ENCODE measurements at places on chromosomes 7 and 10.

GRCh38 chr7:22208799-22209198, 148.2 kb downstream of the RAPGEF5 start:
- no peak for DNase-seq

GRCh38 chr10:33257439-33258080, 76.9 kb downstream of the NRP1 start:
- no peak for DNase-seq

GRCh38 chr10:12534824-12535223, 185.5 kb downstream of the CAMK1D start:
- no peak for DNase-seq

DNA sequence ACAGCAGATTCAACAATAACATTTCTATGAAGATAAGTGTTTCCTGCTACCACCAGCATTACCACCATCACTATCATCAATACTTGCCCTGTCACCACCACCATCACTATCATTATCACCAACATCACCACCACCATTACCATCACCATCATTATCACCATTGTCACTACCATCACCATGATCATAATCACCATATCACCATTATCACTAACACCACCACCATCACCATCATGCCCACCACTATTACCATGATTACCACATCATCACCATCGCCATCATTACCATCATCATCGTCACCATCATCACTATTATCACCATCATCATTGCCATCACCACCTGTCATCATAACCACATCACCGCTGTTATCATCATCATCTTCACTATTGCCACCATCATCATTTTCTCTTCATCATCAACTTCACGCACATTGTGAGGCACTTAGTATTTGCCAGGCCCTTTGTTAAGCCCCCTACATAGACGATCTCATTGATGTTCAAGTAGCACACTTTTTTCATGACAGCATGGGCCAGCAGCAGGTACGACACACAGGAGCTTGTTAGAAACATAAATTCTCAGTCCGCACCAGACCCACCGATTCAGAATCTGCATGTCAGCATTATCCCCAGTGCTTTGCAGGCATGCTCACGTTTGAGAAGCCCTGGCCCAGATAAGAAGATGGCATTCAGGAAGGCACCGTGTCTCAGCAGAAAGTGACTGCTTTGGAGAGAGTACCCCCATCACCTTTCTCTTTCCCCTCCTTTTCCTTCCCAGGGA, 161.1 kb downstream of the ADAM12 start:
- DNase-seq, result no peak

- no peak for DNase-seq
Measured at GRCh38 chr10:103890194-103890658, 27.8 kb downstream of the STN1 start.

- DNase-seq, result no peak
Measured at GRCh38 chr7:31981874-31982390, 88.3 kb downstream of the PDE1C start.

DNA sequence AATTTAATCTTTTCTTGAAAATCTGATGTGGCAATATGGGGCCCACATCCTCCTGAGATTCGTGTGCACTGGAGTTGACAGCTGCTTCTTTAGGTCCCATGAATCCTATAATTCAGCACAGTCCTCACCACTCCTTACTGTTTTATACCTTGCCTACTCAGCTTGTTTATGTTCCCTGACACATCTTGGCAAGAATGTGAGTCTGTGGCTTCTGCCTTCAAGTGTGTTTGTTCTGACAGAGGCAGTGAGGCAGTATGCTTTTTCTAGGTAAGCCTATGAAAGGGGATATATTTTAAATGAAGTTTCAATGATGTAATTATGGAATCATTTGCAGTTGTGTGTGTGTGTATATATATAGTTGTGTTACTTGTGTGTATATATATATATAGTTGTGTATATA, 106.4 kb downstream of the AMPH start:
- DNase-seq, result no peak

DNA sequence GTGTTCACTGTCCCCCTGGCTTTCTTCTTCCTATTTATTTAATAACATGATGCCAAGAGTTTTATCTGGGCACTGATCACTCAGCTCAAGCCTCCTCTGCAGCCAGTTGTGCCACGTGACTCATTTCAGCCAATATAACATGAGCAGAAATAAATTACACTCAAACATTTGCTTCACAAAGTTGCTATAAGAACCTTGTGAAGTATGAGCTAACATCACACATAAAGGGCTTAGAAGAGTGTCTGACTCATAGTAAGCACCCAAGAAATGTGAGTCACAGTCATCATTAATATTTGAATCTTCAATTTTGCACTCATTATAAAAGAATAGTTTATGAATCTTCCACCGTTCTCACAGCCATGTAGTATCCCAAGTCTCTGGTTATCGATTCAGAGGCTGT, 414.6 kb upstream of the NPVF start:
- DNase-seq, result no peak

GRCh38 chr10:132169031-132169765, 17.6 kb upstream of the DPYSL4 start:
- no peak for DNase-seq

GRCh38 chr7:70589590-70589989, 542.4 kb upstream of the GALNT17 start:
- no peak for DNase-seq

DNA sequence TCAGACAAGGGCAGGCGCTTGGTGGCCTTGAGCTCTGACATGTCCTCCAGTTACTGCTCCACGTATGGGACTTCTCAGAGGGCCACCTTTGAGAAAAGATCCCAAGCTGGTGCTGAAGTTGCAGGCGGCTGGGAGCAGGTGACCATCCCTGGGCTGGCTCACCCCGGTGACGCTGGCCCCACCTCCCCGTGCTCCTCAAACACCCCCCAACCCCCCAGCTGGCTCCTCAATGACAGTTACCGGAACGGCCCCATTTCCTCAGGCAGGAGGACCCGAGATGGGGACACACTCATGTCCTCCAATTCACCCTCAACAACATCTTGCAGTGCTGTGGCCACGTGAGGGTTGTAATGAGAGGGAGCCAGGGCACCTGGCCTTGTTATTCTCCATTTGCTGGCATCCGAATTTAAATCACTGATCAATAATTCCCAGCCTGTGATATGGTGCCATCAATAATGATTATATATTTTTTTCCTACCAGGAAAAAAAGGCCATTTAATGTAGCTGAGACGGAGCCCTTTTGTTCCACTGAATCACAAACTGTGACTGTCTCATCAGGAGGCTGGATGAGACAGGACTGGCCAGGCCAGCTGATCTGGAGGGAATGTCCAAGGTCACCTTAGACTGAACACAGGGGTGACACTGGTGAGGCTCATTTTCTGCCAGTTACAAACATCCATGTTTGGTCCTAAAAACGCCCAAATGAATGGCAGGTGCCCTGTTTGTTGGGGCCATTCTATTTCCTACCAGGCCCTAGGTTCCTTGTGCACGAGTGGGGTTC, 64.5 kb downstream of the CHST15 start:
- DNase-seq, result no peak

- DNase-seq, result no peak
Measured at GRCh38 chr10:43686414-43686813, 37.7 kb upstream of the ZNF32 start.

- no peak for DNase-seq
Measured at GRCh38 chr7:12570168-12570533, 369 bp upstream of the SCIN start.

- DNase-seq, result no peak
Measured at GRCh38 chr10:112360308-112361270, 13.3 kb upstream of the ACSL5 start.

- DNase-seq, result no peak
Measured at GRCh38 chr7:99422186-99422585, 13.4 kb downstream of the BUD31 start.

DNA sequence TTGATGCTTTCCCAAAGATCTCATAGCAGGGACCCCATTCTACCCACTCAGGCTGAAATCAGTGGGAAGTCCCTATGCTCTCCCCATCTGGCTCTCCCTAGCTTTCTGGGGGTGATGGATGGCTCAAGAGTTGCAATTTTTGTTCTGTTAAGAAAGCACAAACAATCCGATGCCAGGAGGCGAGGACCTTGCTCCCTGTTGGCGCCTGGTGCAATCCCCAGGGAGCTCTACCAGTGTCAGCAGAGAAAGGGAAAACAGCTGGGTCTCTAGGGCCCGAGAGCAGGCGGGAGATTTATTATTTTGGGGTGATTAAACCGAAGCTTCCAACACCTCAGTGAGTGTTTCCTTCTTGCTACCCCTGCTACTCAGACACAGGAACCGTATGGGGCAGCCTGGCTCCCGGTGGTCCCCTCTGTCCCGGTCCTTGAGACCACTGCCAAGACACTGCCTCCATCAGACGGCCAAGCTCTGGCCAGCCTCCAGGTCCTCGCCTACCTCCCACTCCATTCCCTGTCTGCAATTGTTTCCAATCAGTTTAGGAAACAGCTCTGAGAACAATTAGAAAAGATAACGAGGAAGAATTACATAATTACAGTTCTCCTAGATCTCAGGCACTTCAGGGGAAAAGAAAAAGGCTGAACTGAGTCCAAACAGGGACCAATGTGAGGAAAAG, 147.9 kb downstream of the PLXNA4 start:
- DNase-seq, result no peak

DNA sequence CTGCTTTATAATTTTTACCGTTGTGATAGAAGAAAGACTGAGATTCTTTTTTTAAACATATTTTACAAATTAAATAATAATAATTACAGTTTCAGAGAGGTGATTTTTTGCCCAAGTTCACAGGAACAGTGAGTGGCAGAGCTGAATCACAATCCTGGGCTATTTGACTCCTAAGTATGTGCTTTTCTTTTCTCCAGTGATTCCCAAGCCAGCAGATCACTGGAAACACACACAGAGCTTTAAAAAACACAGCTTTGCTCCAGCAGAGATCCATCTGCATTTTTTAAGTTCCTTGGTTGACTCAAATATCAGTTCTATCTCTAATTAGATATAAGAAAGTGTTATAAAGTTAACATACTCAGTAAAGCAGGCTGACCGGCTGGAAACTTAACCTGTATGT, 69.0 kb downstream of the AHR start:
- DNase-seq, result peak; percentile 52

DNA sequence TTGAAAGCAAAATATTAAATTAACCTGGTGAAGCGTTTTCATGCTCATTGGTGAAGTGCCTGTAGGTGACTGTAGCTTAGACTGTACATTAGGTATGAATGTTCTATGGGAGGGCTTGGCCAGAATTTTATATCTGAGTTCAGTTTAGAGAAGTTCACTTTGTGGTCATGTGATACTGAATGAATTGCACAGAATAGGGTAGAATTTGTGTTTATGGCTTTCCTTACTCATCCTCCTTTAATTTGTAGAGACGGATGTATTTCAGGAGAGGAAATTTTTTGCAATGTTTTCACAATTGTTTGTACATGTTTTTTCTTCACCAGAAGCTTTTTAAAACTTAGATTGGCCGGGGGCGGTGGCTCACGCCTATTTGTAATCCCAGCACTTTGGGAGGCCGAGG, 32.3 kb downstream of the REEP3 start:
- DNase-seq, result peak; percentile 70

GRCh38 chr7:51602376-51602775, 285.8 kb upstream of the COBL start:
- DNase-seq, result no peak

GRCh38 chr10:71378336-71379117, 18.2 kb upstream of the CDH23 start:
- no peak for DNase-seq

- DNase-seq, result no peak
Measured at GRCh38 chr7:104890216-104890615, 123.8 kb upstream of the KMT2E start.

- no peak for DNase-seq
Measured at GRCh38 chr7:141377906-141378305, 173.3 kb upstream of the AGK start.

GRCh38 chr10:3261921-3262320, 89.3 kb upstream of the PITRM1 start:
- DNase-seq, result no peak

GRCh38 chr7:73907554-73908122, 46.7 kb downstream of the TMEM270 start:
- DNase-seq, result no peak

DNA sequence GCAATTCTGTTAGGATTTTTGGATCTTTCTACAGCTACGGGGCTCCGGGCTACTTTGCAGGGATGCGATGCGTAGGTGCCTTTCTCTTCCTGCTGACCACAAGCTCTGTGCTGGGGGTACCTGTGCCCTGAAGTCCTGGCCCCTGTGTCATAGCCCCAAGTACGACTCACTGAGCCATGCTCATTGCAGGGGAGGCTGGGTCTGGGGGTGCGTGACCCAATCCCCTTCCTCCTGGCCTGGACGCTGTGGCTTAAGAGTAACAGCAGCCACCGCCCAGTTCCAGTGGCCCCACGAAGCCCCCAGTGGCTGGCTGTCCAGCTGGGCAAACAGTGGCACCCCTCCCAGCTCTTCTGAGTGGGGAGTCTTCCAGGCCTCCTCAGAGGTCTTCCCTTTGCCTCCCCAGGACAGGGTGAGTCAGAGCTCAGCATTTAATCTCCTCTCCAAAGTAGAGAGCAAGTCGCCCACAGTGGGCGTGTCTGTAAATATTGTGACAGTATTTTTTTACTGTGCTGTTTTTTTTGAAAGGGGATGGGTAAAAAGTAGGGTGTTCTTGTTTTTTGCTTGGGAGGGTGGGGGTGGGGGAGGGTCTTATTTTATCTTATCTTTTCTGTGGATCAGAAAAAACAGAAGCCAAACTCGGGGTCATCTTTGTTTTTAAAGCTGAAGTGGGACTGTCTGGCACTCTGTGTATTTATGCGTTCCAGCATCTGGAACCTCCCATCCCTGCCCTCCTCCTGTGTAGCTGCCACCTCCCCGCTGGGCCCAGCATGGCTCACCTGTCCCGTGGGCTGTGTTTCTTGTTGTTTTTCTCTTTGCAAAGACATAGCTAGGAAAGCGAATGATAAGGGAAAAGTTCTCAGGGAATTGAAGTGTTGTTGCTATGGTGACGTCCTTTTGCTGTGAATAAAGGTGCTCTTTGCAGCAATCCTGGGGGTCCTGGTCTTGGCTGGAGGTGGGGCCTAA, 8.2 kb downstream of the LFNG start:
- DNase-seq, result peak; percentile 38

GRCh38 chr7:130410868-130411541, 29.8 kb downstream of the CEP41 start:
- DNase-seq, result no peak

DNA sequence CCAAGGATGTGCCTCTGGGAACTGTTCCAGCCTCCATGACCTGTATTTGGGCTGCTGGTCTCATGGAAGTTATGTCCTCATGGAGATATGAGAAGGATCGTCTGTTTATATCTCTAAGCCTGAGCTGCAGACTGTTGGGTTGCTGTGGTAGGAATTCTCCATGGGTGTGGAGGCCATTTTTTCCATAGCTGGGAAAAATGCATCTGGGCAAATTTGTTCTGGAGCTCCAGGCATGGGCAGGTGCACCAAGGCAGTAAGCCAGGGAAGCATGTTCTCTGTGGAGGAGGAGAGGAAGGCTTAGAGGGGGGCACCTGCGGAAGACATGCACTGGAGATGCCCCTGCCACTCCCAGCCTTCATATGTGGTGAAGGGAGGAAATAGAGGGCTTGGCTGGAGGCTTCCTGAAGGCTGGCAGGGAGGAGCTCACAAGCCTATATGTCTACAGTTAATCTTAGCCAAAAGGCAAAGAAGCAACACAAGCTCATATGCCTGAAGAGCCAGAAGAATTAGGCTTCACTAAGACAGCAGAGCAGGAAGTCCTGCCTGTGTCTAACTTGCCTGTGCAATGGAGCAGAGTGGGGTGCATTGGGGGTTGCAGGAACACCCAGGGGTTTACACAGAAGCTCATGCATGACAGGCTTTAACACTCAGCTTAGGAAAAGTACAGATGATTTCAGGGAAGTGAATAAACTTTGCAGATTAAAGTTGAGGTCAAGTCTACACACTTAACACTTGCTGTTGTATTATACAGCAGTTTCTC, 35.1 kb upstream of the CXCL12 start:
- no peak for DNase-seq
